Epithelial cell of proximal tubule (primary cell): ENCODE measurements at places on chromosomes 13 and 19.

DNA sequence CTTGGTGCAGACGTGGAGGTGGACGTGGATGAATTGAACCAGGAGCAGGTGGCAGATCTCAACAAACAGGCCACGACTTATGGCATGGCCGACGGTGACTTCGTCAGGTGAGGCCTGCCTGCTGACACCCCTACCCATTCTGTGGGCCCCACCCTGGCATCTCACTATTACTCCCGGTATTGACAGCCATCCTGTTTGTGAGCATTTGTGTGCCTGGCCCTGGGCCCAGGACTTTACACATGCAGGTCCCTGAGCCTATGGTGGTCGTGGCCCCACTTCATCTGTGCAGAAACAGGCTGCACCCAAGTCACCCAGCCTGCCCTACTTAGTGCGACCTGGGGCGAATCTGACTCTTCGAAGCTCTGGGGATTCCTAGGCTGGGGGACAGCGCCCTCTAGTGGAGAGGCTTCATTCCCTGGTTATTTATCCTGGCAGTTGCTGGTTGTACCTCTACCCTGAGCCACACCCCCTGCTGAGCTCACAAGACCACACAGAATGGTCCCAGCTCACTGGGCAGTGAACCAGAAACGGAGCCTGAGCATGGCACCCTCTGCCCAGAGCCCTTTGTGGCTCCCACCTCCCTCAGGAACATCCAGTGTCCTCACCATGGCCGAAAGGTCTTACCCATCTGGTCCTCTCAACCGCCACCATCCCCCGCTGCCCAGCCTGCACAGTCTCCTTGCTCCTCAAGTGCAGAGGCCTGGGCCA is 16.9 kb downstream of the ZNF296 start:
- DNase-seq = no peak

DNA sequence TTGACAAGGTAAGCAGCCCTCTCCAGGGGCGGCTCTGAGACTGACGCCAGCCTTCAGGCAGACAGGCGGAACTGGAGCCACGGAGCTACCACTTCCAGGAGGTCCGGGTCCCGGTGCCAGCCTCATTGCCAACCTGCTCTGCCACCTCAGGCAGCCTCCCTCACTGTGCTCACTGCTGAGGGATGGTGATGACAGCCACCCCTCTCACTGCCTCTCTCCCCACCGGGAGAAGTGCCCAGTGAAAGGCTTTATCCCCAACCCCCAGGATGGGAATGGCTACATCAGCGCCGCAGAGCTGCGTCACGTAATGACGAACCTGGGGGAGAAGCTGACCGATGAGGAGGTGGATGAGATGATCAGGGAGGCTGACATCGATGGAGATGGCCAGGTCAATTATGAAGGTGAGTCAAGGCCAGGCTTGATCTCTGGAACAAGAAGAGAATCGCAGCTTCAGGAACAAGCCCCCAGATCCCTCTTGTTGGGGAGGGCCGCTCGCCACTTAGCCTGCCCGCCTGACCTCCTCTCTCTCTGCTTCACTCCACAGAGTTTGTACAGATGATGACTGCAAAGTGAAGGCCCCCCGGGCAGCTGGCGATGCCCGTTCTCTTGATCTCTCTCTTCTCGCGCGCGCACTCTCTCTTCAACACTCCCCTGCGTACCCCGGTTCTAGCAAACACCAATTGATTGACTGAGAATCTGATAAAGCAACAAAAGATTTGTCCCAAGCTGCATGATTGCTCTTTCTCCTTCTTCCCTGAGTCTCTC is 7.6 kb downstream of the CALM3 start:
- DNase-seq = no peak

GRCh38 chr13:50511877-50512341 is 331.6 kb downstream of the DLEU7 start:
- no peak for DNase-seq

DNA sequence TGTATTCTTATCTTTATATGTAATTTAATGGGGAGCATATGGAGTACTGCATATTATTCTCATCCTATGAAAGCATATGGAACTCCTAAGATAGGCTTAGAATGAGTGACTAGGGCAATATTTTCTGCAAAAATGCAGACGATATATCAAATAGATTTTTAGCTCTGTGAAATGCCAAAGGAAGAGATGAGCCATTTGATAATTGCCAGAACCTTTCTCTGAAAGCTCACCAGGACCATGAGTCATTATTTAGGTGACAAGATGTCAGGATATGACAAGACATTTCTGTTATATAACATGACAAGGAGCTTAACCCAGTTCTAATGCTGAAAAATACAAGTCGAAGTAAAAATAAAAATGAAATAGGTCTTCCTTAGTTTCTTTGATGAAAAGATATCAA is 145.0 kb downstream of the SLITRK6 start:
- DNase-seq = no peak

DNA sequence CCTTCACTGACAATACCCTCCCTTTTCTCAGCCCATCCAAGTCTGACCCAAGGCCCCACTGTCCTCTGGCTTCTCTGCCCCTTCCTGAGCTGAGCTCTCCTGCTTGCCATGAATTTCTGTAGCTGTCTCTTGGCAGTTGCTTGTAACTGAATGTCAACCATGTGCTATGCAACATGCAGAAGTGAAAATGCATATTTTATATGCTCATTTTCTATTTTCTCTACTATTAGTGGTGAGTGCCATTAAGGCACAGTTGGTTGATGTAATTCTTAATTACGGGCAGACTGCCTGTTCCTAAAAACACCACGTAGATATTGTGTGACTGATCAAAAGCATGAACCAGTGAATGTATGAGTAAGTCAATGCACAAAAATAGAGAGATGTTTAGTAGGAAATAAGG is 29.6 kb downstream of the TNFSF11 start:
- DNase-seq = no peak

GRCh38 chr19:55080121-55080967 is 4.7 kb downstream of the EPS8L1 start:
- DNase-seq = no peak

GRCh38 chr19:35767288-35768081 is 7.9 kb upstream of the ARHGAP33 start:
- no peak for DNase-seq

- no peak for DNase-seq
Observed at GRCh38 chr13:32660227-32660626, 74.0 kb downstream of the PDS5B start.

DNA sequence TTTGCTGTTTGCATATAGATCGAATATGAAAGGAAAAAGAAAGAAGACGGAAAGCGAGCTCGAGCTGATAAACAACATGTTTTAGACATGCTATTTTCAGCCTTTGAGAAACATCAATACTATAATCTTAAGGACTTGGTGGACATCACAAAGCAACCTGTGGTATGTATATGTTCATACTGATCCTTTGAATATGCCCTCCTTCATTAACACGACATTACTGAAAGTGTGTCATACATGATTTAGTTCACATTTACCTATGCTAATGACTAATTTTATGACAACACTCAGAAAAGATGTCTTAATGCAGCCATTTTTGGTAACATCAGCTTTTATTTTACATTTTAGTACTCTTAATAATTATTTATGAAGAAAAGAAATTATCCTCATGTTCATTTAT is 66.4 kb upstream of the KCTD4 start:
- no peak for DNase-seq
